ENCODE measurements at places on chromosomes 5 and 9. TPM values are rescaled to one million over a fixed set of nuclear protein-coding genes. Genes with fewer than 3 reads are reported as not detected.

Gene COL23A1
- not detected for total RNA-seq

Gene LRRC70
- 0.98 TPM for total RNA-seq

Gene ZNF169
- total RNA-seq, result 4.3 TPM

Gene GARNL3
- total RNA-seq, result 1.1 TPM

Gene ATP10B
- not detected for total RNA-seq

Gene CCL28
- total RNA-seq, result 1.4 TPM

Gene ANXA6
- 345 TPM for total RNA-seq

Gene NSUN2
- total RNA-seq, result 54.2 TPM

Gene ARL14EPL
- 0.20 TPM for total RNA-seq

Gene SPINK6
- total RNA-seq, result not detected

Gene PCDHGB5
- total RNA-seq, result 12.1 TPM

Gene LCN15
- total RNA-seq, result not detected

Gene GPRIN1
- total RNA-seq, result 8.0 TPM

Gene BNC2
- total RNA-seq, result 47.5 TPM

Gene ELL2
- total RNA-seq, result 29.3 TPM

Gene ARID3C
- under 0.01 TPM for total RNA-seq

Gene TERT
- total RNA-seq, result not detected

Gene SPATA31A3
- not detected for total RNA-seq

All from subcutaneous preadipocyte (primary cell).